ENCODE measurements at places on chromosomes 3 and 15.
A peak's percentile ranks its signal among the peaks of the same experiment; 100 is the strongest.

- no peak for DNase-seq
Observed at GRCh38 chr3:99981138-99981537, 133.2 kb downstream of the FILIP1L start.

DNA sequence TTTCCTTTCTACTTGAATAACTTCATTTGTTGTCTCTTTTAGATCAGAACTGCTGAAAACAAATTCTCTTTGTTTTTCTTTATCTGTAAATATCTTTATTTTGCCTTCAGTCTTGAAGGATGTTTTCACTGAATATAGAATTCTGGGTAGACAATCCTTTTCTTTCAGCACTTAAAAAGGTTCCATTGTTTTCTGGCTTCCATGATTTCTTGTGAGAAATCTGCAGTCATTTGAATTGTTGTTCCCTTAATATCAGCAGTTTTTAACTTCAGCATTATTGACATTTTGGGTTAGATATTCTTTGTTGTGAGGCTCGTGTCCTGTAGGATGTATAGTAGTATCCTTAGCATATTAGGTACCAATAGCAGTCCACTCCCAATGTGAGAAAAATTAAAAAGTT, 65.8 kb downstream of the SV2B start:
- DNase-seq, result no peak

DNA sequence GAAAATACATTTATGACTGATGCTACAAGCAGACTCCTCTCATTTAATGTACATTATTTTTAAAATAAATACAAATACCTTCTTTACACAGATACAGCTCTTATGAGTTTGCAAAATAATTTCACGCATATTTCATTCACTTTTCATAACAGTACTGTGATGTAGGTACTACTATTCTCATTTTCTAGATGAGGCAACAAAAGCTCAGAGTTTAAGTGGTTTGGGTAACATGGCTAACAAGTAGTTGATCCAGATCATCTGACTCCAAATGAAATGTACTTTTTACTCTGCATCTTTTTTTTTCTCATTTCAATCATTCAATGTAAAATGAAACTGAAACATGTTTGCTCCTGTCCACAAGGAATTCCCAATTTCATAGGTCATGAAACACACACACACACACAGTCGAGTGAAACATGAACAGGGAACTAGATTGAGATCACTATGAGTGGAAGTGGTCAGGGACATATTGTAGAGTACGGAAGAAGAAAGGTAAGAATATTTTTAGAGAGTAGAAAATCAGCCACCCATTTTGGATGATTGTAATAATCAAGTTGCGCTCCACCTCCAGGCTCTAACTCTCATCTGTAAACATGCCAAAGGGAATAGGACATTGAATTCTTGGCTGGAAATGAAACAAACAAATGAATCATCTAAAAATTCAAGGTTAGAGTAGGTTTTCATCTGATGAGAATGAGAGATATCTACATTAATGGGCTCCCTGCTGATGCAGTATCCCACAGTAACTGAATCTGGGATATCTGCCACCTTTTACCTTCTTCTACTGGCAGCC, 92.4 kb downstream of the CLDN1 start:
- DNase-seq, result peak; percentile 28

DNA sequence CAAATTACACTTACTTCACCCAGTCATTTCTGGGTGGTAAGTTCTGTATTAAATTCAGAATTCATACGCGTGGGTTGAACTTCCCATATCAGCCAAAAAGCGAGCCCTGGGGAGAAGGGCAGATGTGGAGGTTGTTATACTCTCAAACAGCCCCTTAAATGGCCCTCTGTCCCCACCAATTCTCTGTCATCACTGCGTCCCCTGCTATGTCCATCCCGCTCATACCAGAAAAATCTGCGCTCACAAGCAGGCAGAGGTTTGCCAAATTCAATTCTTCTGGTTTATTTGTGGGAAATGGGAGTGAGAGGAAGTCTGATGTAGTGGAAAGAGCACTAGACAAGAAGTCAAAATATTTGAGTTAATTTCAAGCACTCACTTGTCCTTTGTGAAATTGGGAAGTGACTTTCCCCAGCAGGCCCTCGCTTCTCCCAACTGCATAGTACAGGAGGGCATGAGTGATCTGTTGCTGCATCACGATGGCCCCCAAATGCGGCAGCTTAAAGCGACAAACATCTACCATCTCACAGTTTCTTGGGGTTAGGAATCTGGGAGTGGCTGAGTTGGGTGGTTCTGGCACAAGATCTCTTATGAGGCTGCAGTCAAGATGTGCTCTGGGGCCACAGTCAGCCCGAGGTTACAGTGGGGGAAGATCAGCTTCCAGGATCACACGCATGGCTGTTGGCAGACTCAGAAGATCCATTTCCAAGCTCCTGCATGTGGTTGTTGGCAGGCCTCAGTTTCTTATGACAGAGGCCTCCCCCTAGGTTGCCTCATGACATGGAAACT, 67.7 kb downstream of the CPN2 start:
- no peak for DNase-seq

DNA sequence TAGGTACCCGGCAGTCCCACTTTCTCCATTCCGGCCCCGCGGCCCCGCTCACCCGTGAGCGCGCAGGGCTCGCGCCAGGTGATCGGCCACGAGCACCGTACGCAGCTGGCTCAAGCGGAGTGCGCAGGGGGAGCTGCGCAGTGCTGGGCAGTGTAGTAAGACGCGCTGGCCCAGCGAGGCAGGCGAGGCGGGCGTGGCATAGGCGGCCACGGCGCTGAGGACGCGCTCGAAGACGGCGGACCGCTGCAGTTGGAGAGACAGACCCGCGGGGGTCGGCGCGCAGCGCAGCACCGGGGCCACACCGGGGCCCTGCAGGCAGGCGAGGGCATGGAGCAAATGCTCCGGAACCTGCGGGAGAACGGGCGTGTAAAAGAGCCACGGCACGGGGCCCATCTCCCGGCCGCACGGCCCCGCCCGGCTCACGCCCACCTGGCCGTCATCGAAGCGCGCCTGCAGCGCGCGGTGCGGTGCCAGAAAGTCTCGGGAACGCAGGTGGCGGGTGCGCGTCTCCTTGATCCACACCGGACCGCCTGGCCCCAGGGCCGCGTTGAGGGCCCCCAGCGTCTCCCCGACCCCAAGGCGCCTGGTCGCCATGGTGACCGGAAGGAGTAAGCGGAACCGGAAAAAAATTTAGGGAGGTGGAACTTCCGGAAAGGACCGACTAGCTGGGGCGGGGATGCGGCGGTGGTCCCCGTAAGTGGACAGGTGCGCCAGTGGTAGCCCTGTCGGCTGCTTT, at the start of gene DALRD3:
TSS of gene DALRD3 (minus strand) at position 610 of the 736 bp plus-strand sequence. CDS start at position 594, 16 bp downstream.
- DNase-seq, result peak; percentile 78

- DNase-seq, result peak; percentile 54
Observed at GRCh38 chr3:194167480-194168282, 31.7 kb downstream of the HES1 start.

GRCh38 chr15:58380280-58380945, 51.4 kb upstream of the LIPC start:
- DNase-seq, result peak; percentile 27

DNA sequence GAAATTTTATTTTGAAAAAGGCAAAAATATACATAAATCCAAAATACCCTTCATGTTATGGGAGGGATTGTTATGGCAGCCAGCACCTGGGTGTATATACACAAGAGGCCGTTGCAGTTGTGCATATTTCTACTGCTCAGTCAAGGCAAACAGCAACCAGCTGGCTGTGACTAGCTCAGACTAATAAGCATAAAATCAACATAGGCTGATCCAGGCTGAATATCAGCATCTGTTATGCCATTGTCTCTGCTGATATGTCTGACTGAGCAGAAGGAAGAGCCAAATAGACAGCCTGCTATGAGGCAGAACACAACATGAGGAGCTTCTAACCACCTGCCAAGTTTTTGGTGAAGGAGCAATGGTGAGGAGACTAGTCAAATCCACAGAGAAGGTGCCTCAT, 457.5 kb upstream of the ALCAM start:
- DNase-seq, result no peak

DNA sequence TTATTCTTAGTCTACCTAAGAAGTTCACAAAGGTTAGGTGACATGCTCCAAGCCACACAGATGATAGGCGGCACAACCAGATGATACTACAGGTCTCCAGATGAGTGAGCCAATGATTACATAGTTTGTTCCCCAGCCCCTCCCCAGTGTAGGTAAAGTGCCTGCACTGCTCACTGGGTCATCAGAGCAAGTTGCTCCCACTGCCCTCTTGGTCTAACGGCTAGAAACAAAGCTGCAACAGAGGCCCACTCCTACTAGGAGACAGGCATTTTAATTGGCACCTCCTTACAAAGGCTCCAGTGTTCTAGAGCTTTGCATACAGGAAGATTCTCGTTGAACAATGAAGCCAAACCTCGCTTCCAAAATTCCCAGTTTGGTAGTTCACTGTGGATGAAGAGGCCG, 47.3 kb downstream of the TMEM44 start:
- no peak for DNase-seq

DNA sequence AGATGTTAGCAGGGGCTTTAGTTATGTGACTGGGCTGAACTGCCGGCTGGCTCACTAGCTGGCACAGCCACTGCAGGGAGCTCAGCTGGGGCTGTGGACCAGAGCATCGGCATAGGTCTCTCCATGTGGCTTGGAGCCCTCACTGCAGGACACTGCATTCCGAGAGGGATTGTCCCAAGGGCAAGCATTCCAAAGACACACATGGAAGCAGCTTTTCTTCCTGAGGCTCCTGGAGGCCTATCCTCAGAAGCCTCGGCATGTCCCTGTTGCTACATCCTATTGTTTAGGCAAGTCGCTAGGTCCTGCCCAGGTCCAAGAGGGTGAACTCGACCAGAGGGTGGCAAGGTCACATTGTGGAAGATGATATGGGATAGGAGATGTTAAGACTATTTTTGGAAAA, 209.8 kb downstream of the PLCL2 start:
- DNase-seq, result no peak

DNA sequence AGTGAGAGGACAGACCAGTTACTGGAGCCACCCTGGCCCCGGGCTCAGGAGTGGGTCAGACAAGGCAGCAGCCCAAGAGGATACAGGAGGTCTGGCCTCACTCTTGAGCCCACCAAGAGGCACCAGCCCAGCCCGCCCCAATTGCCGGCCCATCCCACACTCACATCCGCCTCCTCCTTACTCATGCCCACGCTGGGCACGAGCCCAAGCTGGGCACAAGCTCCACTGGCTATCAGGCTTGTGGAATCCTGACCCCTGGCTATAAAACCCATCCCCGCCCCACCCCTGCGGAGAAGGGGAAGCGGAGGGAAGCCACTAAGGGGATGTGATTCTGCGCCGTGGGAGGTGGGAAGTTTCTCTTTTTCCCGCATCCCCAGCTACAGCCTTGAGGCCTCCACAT, 25.9 kb downstream of the ADCY5 start:
- no peak for DNase-seq

- no peak for DNase-seq
Observed at GRCh38 chr3:178100908-178101307, 435.3 kb upstream of the KCNMB2 start.

DNA sequence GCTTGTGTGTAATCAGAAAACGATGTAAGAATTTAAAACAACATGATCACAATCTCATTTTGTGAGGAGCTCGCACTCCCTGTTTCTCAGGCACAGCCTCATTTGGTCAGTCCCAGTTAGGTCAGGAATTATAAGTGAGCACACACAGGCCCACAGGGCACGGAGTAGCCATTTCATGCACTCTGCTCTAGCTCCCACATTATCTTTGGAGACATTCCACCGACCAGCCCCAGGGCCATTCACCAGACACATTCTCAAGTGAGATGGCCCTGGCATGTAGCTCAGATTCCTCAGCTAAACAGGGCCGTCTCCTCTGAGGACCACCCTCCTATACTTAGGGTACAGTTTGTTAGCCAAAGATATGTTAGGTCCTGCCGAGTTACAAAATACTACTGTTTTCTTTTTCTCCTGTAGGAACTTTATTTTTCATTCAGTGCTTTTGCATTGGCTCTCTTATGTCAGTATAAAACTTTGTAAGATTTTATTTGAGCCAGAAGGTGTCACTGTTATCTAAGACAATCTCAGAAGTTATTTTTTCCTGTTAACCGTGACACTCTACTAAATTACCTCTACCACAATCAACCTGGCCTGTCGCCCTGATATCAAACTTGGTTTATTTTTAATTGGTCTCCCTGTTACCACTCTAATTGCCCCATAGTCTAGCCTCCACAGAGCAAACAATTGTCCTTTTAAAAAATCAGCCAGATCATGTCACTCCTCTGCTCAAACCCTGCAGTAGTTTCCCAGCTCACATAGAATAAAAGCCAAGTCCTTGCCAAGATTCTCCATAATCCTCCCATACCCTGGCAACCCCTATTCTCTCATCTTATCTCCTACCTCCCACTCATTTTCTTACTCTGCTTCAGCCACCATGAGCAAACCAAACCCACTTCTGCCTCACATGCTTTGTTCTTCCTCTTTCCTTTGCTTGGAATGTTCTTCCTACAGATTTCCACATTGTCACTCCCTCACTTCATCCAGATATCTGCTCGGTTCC, 105.7 kb downstream of the PPP2R3A start:
- DNase-seq, result peak; percentile 61

DNA sequence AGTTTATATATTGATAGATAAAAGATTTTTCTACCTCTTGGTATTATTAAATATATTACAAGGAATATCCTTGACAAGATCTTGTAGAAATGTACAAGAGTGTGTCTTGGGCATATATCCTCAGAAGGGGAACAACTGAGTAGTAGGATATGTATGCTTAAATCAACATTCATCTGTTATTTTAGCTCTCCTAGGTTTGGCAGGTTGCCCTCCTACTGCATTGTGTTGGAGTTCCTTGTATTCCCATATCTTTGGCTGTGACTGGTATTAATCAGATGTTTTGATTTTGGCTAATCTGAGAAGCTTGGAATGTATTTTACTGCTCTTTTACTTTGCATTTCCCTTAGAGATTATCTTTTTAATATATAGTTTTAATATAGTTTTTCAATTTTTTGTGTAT, 4.6 kb downstream of the MYRIP start:
- no peak for DNase-seq

- DNase-seq, result no peak
Observed at GRCh38 chr15:62506217-62506805, 341.2 kb upstream of the C2CD4B start.

GRCh38 chr3:135192929-135193328, 397.9 kb downstream of the EPHB1 start:
- no peak for DNase-seq

DNA sequence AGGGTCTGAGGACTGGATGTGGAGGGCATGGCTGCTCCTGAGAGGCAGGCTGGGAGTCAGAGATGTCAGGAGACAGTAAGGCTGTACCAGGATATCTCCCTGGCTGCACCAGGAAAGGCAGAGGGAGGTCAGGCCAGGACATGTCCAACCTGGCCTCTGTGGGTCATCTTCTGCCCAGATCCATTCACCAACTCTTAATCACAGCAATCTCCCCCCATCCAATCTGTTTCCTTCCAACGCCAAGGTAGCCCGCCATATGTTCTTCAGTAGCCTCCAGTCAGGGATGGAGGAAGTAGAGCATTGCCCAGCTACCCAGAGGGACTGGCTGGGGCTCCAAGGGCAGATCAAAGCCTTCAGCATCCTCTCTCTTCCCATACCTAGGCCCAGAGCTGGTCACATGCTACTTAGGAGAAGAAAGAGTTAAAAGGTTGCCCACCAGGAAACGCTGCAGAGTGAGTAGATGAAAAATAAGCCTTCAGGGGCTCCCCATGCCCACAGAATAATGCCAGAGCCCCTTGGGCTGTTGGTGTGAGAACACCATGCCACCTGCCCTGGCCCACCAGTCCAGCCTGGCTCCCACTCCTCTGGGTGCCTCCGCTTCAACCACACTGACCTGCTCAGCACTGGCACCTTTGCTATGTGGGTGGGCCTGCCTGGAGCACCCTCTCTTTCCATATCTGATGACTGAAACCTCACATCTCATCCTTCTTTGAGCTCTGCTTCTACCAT, 176.8 kb downstream of the MEGF11 start:
- DNase-seq, result no peak

GRCh38 chr15:99443056-99443756, 122.6 kb upstream of the MEF2A start:
- DNase-seq, result no peak

GRCh38 chr15:91271565-91272153, 171.6 kb downstream of the SV2B start:
- DNase-seq, result peak; percentile 79

All from suppressor macrophage (primary cell).